Right kidney (tissue), 9 donors: ENCODE measurements at places on chromosomes 13 and 19.

- DNase-seq = no peak
Measured at GRCh38 chr19:31099515-31100205, 249.6 kb downstream of the TSHZ3 start.

- no peak for DNase-seq
Measured at GRCh38 chr19:30806311-30806710, 434.1 kb downstream of the ZNF536 start.

- no peak for DNase-seq
Measured at GRCh38 chr19:53507523-53508442, 30.2 kb upstream of the ZNF331 start.

DNA sequence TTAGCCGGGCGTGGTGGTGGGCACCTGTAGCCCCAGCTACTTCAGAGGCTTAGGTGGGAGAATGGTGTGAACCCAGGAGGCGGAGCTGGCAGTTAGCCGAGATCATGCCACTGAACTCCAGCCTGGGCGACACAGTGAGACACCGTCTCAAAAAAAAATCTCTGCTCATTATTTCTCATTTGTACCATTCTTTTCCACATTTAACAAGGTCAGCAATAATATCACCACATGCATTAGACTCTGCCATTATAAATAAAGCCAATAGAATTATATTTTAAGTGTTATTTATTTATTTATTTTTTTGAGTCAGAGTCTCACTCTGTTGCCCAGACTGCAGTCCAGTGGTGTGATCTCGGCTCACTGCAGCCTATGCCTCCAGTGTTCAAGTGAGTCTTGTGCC, 24.2 kb downstream of the UGGT2 start:
- DNase-seq = no peak

- no peak for DNase-seq
Measured at GRCh38 chr19:22945560-22945959, 57.4 kb downstream of the ZNF728 start.

DNA sequence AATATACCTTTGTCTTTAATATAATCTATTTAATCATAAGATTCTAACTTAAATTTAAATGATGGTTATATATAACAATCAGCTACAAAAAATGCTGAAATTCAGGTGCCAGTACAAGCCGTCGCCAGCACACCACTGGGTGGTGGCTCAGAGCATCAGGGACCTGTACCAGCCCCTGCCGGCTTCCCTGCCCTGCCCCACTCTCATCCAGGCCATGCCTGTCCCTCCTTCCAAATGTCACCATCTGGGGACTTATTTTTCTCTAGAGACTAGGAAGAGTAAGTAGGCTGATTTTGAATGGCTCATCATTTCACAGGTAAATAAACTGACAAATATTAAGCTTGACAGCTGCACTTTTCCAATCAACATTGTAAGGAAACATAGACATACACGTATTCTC, 1.6 kb downstream of the METTL21C start:
- no peak for DNase-seq

DNA sequence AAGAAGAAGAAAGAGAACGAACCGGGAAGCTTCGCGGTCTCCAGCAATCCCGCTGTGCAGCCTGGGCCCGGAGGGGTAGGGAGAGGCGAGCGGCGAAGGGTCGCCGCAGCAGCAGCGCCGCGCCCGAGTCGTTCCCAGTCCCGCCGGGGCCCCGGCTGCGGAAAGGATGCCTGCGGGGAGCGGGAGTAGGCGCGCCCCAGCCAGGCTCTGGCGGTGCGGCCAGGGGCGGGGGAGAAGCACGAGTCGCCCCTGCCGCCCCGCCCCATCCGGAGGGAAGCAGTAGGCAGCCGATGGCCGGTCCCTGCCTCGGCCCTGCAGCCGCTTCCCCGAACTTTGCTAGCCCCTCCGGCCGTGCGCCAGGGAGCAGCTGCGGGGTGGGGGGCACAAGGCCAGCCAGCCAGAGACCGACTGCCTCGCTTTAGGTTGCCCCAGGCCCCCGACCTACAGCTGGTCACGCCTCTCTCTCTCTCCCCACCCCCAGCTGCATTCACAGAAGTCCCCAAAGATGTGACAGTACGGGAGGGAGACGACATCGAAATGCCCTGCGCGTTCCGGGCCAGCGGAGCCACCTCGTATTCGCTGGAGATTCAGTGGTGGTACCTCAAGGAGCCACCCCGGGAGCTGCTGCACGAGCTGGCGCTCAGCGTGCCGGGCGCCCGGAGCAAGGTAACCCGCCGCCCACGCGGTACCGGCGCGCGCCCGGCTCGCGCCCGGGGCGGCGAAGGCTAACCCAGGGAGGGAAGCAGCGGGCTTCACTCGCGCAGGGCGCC, 1.1 kb downstream of the VSTM2B start:
- DNase-seq = peak; percentile 66

DNA sequence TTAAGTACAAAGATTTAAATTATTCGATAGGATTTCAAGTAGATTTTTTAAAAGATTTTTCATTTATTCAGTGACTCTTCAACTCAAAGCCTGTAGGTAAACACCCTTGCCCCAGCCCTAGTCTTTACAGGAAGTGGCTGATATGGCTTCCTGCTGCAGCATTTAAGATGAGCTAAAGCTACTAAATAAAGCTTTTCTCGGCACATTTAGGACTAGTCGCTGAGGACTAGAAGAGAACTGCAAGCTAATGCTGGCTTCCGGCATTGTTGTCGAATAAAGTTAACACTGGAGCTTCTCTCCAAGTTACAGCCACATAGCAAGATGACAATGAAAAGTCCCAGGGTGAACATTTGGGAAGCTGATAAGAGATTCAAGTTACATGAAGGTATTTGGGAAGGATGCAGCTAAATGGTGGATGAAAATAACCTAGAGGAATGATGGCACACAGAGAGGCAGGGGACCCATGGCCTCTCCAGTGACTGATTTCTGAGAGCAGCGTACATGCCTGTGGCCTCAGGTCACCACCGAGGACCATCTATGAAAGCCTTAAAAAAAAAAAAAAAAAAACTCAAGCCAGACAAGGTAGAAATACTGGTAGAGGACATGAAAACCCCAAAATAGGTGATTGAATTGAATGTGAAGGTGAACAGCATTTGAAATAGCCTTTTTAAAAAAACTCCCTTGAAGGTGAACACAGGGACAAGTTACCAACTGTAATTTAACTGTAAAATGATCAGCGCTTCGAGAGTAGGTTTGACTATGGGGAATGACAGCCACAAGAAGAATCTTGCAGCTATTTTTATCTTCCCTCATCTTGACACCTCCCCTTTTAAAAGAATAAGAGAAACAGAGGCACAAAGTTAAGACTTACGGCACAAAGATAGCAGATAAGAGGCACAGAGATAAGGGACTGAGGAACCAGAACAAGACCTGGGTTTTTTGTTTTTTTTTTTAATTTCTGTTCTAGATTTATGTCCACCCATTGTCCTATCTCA, 155.4 kb downstream of the DCT start:
- DNase-seq = no peak
